ENCODE measurements at places on chromosomes 2 and 18.

- DNase-seq = no peak
- H3K36me3 ChIP-seq = no peaks in the 10 kb centered on the region
- H3K27ac ChIP-seq = no peak overlapping the region
Observed at GRCh38 chr2:42784204-42784880, 8.0 kb downstream of the HAAO start.

- no peak overlapping the region for H3K4me3 ChIP-seq
- no peak overlapping the region for H3K27ac ChIP-seq
- H3K36me3 ChIP-seq = no peaks in the 10 kb centered on the region
- peaks cover 54% of the 10 kb centered on the region for H3K4me1 ChIP-seq
- DNase-seq = no peak
- H3K27me3 ChIP-seq = no peaks in the 10 kb centered on the region
Observed at GRCh38 chr2:197889041-197889440, 84.6 kb downstream of the PLCL1 start.

- H3K4me3 ChIP-seq = no peak overlapping the region
- H3K36me3 ChIP-seq = no peaks in the 10 kb centered on the region
- no peaks in the 10 kb centered on the region for H3K4me1 ChIP-seq
- DNase-seq = no peak
- no peak overlapping the region for H3K27ac ChIP-seq
- H3K27me3 ChIP-seq = no peaks in the 10 kb centered on the region
Observed at GRCh38 chr2:155350783-155351580, 652.5 kb downstream of the KCNJ3 start.

DNA sequence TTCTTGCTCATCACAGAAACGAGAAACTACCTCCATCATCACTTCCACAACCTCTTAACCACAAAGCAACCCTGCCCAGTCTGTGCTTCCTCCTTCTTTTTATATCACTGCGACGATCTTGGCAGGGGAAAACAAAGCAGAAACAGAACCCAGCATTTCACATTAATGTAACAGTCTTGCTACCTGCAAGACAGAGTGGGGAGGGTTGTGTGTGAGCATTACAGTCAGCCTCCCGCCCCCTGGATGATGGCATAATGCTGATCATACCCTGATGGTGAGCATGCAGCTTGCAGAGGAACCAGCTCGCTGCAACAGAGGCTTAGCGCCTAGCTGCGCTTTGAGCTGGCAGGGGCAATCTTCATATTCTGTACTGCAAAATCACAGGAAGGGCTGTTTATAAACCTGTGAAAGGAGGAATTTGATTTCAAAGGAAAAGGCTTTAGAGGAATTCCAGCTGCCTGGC is 376.1 kb downstream of the IRS1 start:
- peak overlapping the region; percentile 36 for H3K4me3 ChIP-seq
- peaks cover 15% of the 10 kb centered on the region for H3K4me1 ChIP-seq
- peak; percentile 52 for DNase-seq
- H3K27ac ChIP-seq = no peak overlapping the region

- DNase-seq = no peak
- H3K27ac ChIP-seq = no peak within 1 kb of the TSS
- H3K4me3 ChIP-seq = no peak within 1 kb of the TSS
- H3K27me3 ChIP-seq = peaks cover 5% of the 10 kb centered on the region
- H3K36me3 ChIP-seq = no peaks in the 10 kb centered on the region
- H3K4me1 ChIP-seq = no peaks in the 10 kb centered on the region
Observed at GRCh38 chr2:68952887-68953521, at the start of gene GKN2. GKN2 (minus strand) TSS chr2:68952893; CDS start chr2:68952861, 32 bp downstream.

DNA sequence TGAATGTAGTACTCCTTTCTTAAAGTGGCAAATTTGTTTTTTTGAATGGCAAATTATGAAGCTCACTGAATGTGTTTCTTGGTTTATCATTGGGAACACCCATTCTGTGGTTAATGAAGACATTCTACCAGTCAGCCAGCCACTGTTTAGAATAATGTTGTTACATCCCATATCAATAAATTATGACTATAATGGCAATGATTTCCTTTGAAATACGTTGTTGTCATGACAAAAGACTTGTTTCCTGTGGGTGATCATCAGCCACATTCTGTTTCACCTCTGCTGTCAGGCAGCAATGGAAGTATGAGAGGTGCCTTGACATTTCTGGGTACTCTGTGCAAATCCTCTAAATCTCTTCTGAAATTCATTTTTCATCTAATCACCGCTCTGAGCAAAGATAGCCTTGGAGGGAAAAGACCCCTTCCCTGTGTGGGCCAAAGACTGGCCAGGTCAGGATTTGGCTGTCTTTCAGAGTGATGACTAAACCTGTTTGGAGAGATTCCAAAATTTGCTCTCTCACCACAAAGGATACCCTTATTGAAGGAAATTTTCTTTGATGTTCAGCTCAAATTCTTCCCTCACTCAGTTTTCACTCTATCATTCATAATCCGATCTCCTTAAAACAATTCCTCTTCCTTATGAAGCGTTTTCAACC is 869.2 kb downstream of the BCL11A start:
- DNase-seq = no peak
- H3K4me3 ChIP-seq = no peak overlapping the region
- H3K4me1 ChIP-seq = no peaks in the 10 kb centered on the region

GRCh38 chr2:215002500-215002899 is 135.9 kb downstream of the ABCA12 start:
- no peaks in the 10 kb centered on the region for H3K27me3 ChIP-seq
- DNase-seq = no peak
- no peaks in the 10 kb centered on the region for H3K36me3 ChIP-seq
- no peaks in the 10 kb centered on the region for H3K4me1 ChIP-seq
- H3K4me3 ChIP-seq = no peak overlapping the region

DNA sequence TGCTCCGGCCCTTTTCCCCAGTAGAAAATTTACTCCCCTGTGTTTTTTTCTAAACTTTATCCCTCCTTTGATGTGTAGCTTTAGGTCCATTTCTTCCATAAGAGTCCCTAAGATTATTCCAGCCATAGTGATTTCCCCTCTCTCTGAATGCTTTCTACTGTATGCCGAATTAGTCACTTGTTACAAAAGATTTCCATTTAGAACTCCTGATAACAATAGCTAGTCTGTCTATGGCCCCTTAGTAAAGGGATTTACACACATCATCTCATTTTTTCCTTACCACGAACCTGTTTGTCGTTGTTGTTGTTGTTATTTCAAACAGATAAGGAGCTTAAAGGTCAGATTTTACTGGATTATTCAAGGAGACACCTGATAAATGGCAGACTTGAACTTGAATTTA is 256.1 kb downstream of the PAX3 start:
- DNase-seq = no peak
- no peaks in the 10 kb centered on the region for H3K4me1 ChIP-seq

GRCh38 chr2:28273751-28274150 is 118.9 kb upstream of the FOSL2 start:
- no peaks in the 10 kb centered on the region for H3K27me3 ChIP-seq
- peak; percentile 10 for DNase-seq
- no peak overlapping the region for H3K27ac ChIP-seq
- H3K36me3 ChIP-seq = no peaks in the 10 kb centered on the region
- H3K4me1 ChIP-seq = peaks cover 13% of the 10 kb centered on the region

GRCh38 chr2:196076778-196077568 is 8.3 kb upstream of the DNAH7 start:
- no peak overlapping the region for H3K27ac ChIP-seq
- H3K4me3 ChIP-seq = no peak overlapping the region
- H3K4me1 ChIP-seq = peaks cover 11% of the 10 kb centered on the region
- no peak for DNase-seq

GRCh38 chr2:198322275-198322674 is 517.9 kb downstream of the PLCL1 start:
- H3K27ac ChIP-seq = no peak overlapping the region
- peaks cover 13% of the 10 kb centered on the region for H3K27me3 ChIP-seq
- H3K4me3 ChIP-seq = no peak overlapping the region
- DNase-seq = no peak

- H3K4me1 ChIP-seq = peaks cover 73% of the 10 kb centered on the region
- H3K4me3 ChIP-seq = no peak overlapping the region
- H3K27me3 ChIP-seq = no peaks in the 10 kb centered on the region
- DNase-seq = no peak
- peaks cover 3% of the 10 kb centered on the region for H3K36me3 ChIP-seq
- H3K27ac ChIP-seq = no peak overlapping the region
Observed at GRCh38 chr18:32025744-32026143, 7.1 kb downstream of the RNF125 start.

- no peak overlapping the region for H3K4me3 ChIP-seq
- no peak overlapping the region for H3K27ac ChIP-seq
Observed at GRCh38 chr18:27794181-27794926, 382.6 kb downstream of the CDH2 start.

DNA sequence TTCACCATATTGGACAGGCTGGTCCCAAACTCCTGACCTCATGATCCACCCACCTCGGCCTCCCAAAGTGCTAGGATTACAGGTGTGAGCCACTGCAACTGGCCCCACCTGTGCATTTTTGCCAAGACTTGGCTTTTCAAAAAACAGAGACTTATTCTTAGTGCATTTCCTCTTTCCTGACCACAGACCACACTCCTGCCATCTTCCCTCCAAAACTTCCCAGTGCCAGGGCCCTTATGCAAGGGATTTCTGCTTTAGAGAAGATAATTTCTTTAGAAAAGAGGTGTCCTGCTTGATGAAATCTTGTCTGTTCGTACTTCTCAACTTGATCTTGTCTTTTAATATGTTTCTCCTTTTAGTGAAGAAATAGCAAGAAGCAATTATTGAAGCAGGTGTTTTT is 98.8 kb upstream of the ZNF516 start:
- no peaks in the 10 kb centered on the region for H3K27me3 ChIP-seq
- no peak overlapping the region for H3K27ac ChIP-seq
- no peaks in the 10 kb centered on the region for H3K36me3 ChIP-seq
- H3K4me1 ChIP-seq = no peaks in the 10 kb centered on the region
- no peak overlapping the region for H3K4me3 ChIP-seq

DNA sequence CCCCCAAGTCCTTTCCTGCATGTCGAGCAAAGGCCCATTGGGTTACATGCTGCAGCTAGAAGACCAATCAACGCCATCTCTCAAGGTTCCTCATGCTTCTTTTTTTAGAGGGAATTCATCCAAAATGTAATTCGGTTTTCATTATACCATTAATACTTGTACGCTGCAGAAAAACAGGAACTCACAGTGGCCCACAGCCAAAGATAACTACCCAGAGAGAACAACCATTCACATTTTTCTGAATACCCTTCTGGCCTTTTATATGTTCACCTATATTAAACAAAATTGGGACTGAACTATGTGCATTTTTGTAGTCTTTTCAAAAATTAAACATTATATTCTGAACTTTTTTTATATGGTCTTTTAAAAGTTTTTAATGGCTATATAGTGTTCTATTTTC is 25.8 kb downstream of the FARP2 start:
- H3K27me3 ChIP-seq = no peaks in the 10 kb centered on the region
- H3K36me3 ChIP-seq = no peaks in the 10 kb centered on the region
- H3K4me3 ChIP-seq = no peak overlapping the region
- no peaks in the 10 kb centered on the region for H3K4me1 ChIP-seq

GRCh38 chr18:78981394-78981831 is 1.8 kb downstream of the SALL3 start:
- peaks cover 20% of the 10 kb centered on the region for H3K27me3 ChIP-seq
- no peak overlapping the region for H3K4me3 ChIP-seq
- H3K36me3 ChIP-seq = no peaks in the 10 kb centered on the region
- no peak for DNase-seq
- H3K4me1 ChIP-seq = no peaks in the 10 kb centered on the region

- no peak for DNase-seq
- no peaks in the 10 kb centered on the region for H3K27me3 ChIP-seq
Observed at GRCh38 chr2:196389670-196390069, 218.3 kb upstream of the STK17B start.

- peak; percentile 57 for DNase-seq
- no peak overlapping the region for H3K4me3 ChIP-seq
- H3K27me3 ChIP-seq = peaks cover 48% of the 10 kb centered on the region
- no peak overlapping the region for H3K27ac ChIP-seq
Observed at GRCh38 chr2:218962859-218963492, 3.5 kb downstream of the CDK5R2 start.

- no peaks in the 10 kb centered on the region for H3K27me3 ChIP-seq
- no peak overlapping the region for H3K27ac ChIP-seq
- no peaks in the 10 kb centered on the region for H3K4me1 ChIP-seq
- DNase-seq = no peak
- H3K36me3 ChIP-seq = no peaks in the 10 kb centered on the region
- H3K4me3 ChIP-seq = no peak overlapping the region
Observed at GRCh38 chr2:12212841-12213597, 466.6 kb downstream of the LPIN1 start.

- no peaks in the 10 kb centered on the region for H3K36me3 ChIP-seq
- no peak overlapping the region for H3K4me3 ChIP-seq
- no peak for DNase-seq
- H3K4me1 ChIP-seq = no peaks in the 10 kb centered on the region
- no peaks in the 10 kb centered on the region for H3K27me3 ChIP-seq
Observed at GRCh38 chr2:16653083-16653375, 12.6 kb downstream of the CYRIA start.

- no peaks in the 10 kb centered on the region for H3K36me3 ChIP-seq
- H3K4me1 ChIP-seq = peaks cover 6% of the 10 kb centered on the region
- no peaks in the 10 kb centered on the region for H3K27me3 ChIP-seq
- H3K4me3 ChIP-seq = no peak overlapping the region
Observed at GRCh38 chr2:189260361-189260814, 80.8 kb upstream of the COL5A2 start.

- no peak overlapping the region for H3K27ac ChIP-seq
- no peaks in the 10 kb centered on the region for H3K27me3 ChIP-seq
- no peaks in the 10 kb centered on the region for H3K4me1 ChIP-seq
- no peaks in the 10 kb centered on the region for H3K36me3 ChIP-seq
- H3K4me3 ChIP-seq = no peak overlapping the region
Observed at GRCh38 chr18:63994783-63995399, 25.0 kb downstream of the SERPINB8 start.

DNA sequence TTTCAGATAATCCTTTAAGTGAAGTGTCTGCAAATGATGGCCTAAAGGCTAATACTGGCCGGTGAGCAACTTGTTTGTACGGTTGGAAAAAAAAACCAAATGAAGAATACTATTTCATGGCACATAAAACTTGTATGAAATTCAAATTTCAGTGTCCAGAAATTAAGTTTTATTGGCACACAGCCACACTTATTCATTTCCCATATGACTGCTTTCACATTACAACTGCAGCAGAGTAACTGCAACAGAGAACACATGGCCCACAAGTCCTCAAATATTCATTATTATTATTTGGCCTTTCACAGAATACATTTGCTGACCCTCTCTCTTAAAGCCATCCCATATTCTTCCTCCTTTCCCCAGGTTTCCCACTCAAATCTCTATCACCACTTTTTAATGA is 1268.6 kb downstream of the LRP1B start:
- no peaks in the 10 kb centered on the region for H3K27me3 ChIP-seq
- DNase-seq = no peak
- no peak overlapping the region for H3K4me3 ChIP-seq
- H3K27ac ChIP-seq = no peak overlapping the region

GRCh38 chr2:47724221-47724981 is 58.5 kb upstream of the MSH6 start:
- H3K4me3 ChIP-seq = no peak overlapping the region
- no peaks in the 10 kb centered on the region for H3K36me3 ChIP-seq
- H3K4me1 ChIP-seq = no peaks in the 10 kb centered on the region
- H3K27ac ChIP-seq = no peak overlapping the region
